Activated CD8-positive, alpha-beta memory T cell treated with anti-CD3 and anti-CD28 coated beads for 24 hours (primary cell): ENCODE measurements at places on chromosomes 16 and 17.

DNA sequence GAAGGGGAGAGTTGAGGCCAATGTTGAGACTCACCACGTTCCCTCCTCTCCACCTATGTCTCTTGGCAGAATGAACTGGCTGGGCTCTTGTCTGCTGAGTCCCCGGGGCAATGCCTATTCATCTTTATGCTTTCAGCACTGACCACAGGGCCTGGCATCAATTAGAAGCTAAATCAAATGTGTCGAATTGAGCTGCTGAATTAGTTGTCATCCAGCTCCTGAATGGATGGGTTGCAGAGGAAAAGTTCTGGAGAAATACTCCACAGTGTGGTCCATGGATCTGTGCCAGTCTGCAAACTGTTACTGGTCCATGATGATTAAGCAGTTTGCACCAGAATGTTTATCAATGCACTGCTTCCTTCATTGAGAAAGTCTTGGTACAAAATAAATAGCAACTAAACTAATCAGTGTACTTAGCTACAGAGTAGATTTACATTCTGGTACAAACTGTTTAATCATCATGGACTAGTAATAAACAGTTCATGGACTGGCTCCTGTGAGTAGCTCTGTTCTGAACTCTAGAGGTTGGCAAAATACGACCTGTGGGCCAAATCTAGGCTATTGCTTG, 4.6 kb downstream of the CNGB1 start:
- no peak for DNase-seq

GRCh38 chr17:73983621-73984400, 219.7 kb upstream of the RPL38 start:
- no peak for DNase-seq

GRCh38 chr16:30439720-30440348, 5.8 kb downstream of the SEPHS2 start:
- no peak for DNase-seq

DNA sequence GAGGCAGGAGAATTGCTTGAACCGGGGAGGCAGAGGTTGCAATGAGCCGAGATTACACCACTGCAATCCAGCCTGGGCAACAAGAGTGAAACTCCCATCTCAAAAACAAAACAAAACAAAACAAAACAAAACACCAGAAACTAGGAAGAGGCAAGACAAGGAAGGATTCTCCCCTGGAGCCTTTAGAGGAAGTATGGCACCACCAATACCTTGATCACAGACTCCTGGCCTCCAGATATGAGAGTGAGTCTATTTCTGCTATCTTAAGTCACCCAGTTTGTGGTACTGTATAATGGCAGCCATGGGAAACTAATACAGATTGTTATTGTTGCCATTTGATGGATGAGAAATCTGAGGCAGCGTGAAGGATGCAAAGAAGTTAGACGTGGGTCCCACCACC, 14.6 kb upstream of the CPPED1 start:
- DNase-seq: no peak
